ENCODE measurements at places on chromosomes 6 and 20.

DNA sequence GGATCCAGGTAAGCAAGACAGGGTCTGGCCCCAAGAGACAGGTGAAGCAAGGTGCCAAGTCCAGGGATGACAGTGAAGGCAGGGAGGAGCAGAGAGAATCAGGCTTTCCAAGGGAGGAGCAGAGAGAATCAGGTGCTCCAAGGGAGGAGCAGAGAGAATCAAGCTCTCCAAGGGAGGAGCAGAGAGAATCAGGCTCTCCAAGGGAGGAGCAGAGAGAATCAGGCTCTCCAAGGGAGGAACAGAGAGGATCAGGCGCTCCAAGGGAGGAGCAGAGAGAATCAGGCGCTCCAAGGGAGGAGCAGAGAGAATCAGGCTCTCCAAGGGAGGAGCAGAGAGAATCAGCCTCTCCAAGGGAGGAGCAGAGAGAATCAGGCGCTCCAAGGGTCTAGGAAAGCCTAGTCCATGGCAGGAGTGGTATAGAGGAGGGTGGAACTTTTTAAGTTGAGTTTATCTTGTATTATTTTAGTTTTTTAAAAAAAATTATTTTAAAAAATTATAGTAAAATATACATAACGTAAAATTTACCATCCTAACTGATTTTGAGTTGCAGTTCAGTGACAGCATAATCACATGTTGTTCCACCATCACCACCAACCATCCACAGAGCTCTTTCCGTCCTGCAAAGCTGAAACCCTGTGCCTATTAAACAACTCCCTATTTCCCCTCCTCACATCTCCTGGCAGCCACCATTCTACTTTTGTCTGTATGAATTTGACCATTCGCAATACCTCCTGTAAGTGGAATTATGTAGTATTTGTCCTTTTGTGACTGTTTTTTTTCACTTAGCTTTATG lies 64.1 kb downstream of the SASH1 start:
- no peak for DNase-seq

DNA sequence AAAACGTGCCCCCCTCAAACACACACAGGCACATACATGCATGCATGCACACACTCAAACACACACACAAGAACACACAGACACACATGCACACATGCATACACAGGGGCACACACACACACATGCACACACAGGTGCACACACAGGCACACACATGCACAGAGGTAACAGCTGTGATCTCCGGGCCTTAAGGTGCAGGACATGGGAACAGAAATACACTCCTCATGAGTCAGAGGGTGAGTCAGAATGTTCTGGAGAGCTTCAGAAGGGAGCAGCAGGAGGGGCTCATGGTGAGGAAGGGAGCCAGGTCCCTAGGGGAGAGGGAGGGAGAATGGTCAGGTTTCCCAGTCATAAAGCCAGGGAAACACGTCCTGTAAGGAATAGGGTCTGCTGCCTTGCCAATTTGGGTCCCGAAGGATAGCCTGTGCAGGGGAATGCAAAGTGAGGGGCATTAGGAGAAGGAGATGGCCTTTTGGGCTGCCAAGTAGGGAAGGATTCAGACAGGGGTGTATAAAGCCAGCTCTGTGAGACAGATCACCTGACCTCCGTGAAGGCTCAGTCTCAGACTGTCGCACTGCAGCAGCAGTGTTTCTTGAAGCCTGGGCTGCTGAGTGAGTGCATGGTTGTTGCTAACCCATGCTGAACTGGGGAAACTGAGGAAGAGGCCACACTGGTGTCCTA lies 123.9 kb downstream of the MAFB start:
- DNase-seq, result no peak

DNA sequence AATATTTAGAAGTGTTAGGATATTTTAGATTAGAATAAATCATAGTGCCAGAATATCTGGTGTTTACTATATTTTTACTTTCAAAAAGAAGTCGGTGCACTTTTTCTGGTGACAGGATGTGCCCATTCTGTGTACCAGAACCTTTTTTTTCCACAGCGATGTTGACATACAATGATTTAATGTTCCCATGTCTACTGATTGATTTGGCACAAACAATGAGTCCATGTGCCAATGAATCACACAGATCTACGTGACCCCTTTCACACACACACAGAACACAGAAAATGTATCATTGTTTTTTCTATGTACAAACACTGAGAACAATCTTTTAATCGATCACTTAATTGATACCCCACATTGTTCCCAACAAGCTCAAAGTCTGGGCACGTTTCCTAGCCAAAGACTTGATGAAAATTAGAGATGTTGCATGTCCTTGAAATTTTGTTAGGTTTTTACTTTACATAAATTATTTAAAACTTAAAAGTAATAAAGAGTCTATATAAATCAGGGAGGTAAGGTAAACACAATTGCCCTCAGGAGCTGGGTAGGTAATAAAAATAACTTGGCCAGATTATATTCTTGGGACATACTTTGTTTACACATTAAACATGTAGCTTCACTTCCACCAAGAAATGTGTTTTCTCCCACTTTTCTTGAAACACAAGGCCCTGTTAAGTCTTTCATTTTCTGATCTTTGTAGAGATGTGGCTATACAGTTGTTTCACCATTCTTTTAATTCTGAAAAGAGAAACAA lies 36.4 kb upstream of the SOX4 start:
- DNase-seq, result no peak

- no peak for DNase-seq
Measured at GRCh38 chr20:14643556-14643955, 306.1 kb upstream of the FLRT3 start.

DNA sequence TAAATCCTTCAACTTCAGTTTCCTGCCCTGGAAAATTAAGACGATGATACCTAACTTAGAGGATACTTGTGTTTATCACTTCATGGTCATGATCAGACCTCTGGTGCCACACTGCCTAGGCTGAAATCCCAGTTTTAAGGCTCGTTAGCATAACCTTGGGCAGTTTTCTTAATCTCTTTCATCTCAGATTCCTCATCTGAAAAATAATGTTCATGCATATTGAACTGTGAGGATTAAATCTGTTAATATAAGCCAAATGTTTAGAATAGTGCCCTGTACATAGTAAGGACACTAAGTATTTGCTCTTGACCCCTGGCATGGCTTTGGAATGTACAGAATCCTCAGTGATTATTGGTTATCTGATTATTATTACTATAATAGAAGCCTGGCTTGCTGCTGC lies 79.7 kb downstream of the OGFRL1 start:
- no peak for DNase-seq

- no peak for DNase-seq
Measured at GRCh38 chr6:144661116-144661806, 376.1 kb downstream of the UTRN start.

- no peak for DNase-seq
Measured at GRCh38 chr6:117776441-117776840, 101.2 kb downstream of the NUS1 start.

GRCh38 chr20:53284696-53285095 lies 308.9 kb downstream of the ZNF217 start:
- no peak for DNase-seq

DNA sequence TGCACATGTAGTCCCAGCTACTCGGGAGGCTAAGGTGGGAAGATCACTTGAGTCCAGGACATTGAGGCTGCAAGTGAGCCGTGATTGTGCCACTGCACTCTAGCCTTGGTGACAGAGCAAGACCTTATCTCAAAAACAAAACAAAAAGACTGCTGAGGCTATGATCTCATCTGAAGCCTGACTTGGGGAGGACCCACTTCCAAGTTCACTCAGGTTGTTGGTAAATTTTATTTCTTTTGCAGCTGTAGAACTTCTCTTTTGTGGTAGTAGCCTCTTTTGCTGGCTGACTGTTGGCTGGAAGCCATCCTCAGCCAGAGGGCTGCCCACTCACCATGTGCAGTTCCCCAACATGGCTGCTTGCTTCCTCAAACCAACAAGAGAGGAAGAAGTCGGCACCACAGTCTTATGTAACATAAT lies 36.8 kb upstream of the ME1 start:
- DNase-seq, result no peak

GRCh38 chr6:48978016-48978415 lies 485.0 kb downstream of the MMUT start:
- no peak for DNase-seq

DNA sequence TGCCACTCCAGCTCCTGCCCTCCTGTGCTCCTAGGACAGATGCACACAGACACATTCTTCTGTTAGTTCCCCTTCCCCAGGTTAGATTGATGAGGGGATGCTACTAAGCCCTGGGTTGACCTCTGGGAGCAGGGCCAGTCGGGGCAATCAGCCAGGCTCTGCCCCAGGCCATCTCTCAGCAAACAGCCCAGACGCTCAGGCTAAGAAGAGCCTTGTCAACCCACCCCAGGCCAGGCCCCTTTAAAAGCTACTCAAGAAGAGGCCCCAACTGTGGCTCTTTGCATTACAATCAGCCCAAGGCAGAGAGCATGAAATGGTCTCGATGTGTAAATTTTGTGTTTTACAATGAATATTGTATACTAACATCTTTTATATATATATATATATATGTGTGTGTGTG lies 107.4 kb downstream of the TFAP2A start:
- no peak for DNase-seq

- no peak for DNase-seq
Measured at GRCh38 chr6:68575765-68576439, 59.2 kb upstream of the ADGRB3 start.

DNA sequence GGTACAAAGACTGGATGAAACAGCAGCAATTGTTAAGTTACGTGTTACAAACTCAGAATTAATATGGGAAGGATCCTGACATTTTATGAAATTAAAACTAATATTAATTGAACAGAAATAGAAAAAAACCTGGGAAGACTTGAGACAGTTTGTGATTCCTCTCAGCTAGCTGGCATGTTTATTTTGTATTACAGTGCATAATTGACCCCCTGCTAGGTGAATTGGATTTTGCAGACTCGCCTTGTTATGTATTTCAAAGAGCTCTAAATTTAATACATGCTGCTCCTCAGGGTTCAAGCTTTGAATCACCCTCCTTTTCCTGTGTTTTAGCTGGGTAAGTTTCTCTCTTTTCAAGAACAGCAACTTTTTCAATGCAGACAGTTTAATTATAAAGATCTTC lies 339.4 kb downstream of the PLCB1 start:
- no peak for DNase-seq

- DNase-seq, result no peak
Measured at GRCh38 chr20:15060265-15061060, 723.1 kb upstream of the FLRT3 start.

- no peak for DNase-seq
Measured at GRCh38 chr6:166375013-166375412, 7.7 kb downstream of the MPC1 start.

GRCh38 chr6:33896391-33897188 lies 92.8 kb upstream of the MLN start:
- DNase-seq, result no peak

- peak; percentile 69 for DNase-seq
Measured at GRCh38 chr6:52416629-52417151, 3.5 kb upstream of the EFHC1 start.

DNA sequence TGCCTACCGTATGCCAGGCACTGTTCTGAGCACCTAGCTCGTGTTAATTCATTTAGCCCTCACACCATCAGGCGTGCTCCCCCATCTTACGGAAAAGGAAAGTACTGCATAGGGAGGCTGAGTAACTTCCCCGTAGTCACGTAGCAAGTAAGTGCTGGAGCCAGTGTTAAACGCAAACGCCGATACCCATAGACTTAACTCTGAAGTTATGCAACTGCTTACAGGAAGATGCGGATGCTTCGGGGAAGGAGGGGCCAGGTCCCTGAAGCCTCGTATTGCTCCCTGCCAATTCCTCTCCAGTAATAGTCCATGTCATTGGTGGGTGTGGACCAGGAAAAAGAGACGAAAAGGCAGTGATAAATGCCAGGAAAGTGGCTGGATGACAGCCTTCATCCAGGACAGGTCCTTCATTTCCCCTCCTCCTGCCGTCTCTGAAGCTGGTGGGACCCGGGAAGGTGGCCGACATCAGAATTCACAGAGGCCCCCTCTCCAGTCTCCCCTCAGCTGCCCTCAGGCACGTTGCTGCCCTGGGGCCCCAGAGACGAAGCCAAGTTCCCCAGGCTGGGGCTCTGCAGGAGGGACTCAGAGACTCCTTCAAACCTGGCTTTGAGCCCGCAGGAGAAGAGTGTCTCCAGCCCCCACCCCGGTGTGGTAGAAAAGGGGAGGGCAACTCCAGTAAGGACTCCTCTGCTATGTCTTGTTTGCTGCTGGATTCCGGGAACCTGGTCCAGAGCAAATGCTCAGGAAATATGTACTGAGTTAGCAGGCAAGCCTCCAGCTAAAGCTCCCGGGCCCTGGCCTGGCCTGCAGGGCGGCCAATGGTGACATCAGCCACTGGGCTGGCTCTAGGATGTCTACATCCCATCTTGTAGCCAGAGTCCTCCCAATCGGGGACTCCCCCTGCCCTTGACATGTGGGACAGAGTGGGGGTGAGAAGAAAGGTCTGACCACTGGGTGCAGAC lies 37.8 kb downstream of the RAB44 start:
- DNase-seq, result no peak

GRCh38 chr6:21752054-21752811 lies 158.7 kb downstream of the SOX4 start:
- no peak for DNase-seq

GRCh38 chr6:162644153-162644552 lies 83.4 kb downstream of the PRKN start:
- DNase-seq, result no peak

DNA sequence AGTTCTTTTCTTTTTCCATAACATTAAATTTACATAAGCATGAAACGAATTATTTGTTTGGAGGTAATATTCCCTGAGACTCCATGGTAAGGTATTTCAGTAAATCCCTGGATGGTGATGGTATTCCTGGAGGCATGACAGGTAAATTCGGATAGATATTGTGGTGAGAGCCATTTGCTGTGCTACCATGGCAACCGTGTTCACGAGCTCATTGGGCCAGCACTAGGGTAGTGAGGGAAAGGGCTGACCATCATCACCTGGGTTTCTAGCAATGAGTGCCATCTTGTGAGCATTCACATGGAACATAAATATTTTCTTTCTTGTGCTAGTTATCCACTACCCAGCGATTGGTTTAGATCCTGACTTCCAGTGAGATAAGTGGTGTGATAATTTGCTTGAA lies 51.9 kb upstream of the GNRH2 start:
- DNase-seq, result no peak

GRCh38 chr20:50541606-50542041 lies 31.4 kb downstream of the PTPN1 start:
- DNase-seq, result no peak

- no peak for DNase-seq
Measured at GRCh38 chr20:44542890-44543289, 21.0 kb upstream of the SERINC3 start.

DNA sequence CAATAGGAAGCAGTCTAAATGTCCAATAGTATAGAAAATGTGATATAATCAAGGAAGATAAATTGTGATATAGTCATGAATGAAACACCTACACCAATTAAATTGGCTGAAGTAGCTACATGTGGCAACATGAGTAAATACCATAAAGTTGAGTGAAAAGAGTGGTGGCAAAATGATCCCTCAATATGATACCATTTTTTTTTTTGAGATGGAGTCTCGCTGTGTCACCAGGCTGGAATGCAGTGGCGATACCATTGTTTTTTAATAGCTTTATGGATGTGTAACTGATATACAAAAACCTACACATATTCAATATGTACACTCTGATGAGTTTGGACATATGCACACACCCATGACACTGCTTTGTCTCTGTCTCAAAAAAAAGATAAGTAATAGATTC lies 20.9 kb upstream of the ILRUN start:
- DNase-seq, result no peak
